CD4-positive, alpha-beta T cell (primary cell): ENCODE measurements at places on chromosomes 3 and 15.

- no peak for DNase-seq
- no peak overlapping the region for H3K27ac ChIP-seq
- no peaks in the 10 kb centered on the region for H3K4me1 ChIP-seq
- H3K27me3 ChIP-seq = no peaks in the 10 kb centered on the region
- H3K36me3 ChIP-seq = no peaks in the 10 kb centered on the region
- no peak overlapping the region for H3K4me3 ChIP-seq
Measured at GRCh38 chr3:166526881-166527280, 689.7 kb upstream of the BCHE start.

DNA sequence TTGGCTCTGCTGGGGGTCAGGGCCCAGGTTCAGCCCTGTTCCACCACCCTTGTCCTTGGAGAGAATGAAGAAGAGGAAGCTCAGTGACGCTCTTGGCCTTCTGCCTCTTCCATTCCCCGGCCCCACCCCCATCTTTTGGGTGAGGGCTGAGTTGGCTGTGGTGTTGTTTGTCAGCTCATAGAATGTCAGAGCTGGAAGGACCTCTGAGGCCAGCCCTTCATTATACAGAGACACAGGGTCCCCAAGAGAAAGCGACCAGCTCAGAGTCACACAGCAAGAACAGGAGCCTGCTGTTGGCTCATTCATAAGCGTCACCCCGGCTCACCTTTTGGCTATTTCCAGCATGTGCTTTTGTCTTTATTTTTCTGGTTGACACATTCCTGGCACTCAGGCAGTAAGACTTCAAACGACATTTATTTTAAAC is 68.2 kb downstream of the AAGAB start:
- H3K4me3 ChIP-seq = no peak overlapping the region
- H3K4me1 ChIP-seq = peaks cover 11% of the 10 kb centered on the region
- H3K27ac ChIP-seq = peak overlapping the region; percentile 10
- H3K27me3 ChIP-seq = no peaks in the 10 kb centered on the region

- H3K36me3 ChIP-seq = no peaks in the 10 kb centered on the region
- H3K4me3 ChIP-seq = no peak overlapping the region
- H3K27ac ChIP-seq = no peak overlapping the region
- no peaks in the 10 kb centered on the region for H3K27me3 ChIP-seq
- DNase-seq = no peak
- no peaks in the 10 kb centered on the region for H3K4me1 ChIP-seq
Measured at GRCh38 chr3:82508-82907, 114.1 kb upstream of the CHL1 start.

DNA sequence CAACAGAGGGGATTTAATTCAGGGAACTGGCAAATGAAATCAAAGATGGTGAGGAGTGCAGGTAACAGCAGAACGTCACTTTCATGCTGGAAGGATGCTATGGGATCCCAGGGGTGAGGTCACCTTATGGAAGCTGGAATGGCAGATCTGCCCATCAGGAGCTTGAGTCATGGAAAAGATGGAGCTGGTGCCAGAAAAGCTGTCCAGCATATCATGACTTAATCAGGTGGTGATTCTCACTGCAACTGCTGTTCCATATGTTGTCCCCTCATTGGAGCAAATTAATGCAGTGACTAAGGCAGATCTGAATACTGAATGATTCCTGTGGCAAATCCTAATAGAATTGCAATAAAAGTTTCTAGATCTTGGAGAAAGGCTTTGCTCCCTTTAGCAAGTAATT is 38.4 kb downstream of the HHLA2 start:
- H3K4me3 ChIP-seq = no peak overlapping the region
- H3K27me3 ChIP-seq = no peaks in the 10 kb centered on the region
- DNase-seq = no peak
- no peaks in the 10 kb centered on the region for H3K4me1 ChIP-seq
- no peaks in the 10 kb centered on the region for H3K36me3 ChIP-seq

GRCh38 chr15:71259866-71260265 is 144.6 kb downstream of the THSD4 start:
- H3K4me1 ChIP-seq = no peaks in the 10 kb centered on the region
- H3K36me3 ChIP-seq = no peaks in the 10 kb centered on the region
- no peak overlapping the region for H3K27ac ChIP-seq
- DNase-seq = no peak
- H3K4me3 ChIP-seq = no peak overlapping the region
- peaks cover 8% of the 10 kb centered on the region for H3K27me3 ChIP-seq

DNA sequence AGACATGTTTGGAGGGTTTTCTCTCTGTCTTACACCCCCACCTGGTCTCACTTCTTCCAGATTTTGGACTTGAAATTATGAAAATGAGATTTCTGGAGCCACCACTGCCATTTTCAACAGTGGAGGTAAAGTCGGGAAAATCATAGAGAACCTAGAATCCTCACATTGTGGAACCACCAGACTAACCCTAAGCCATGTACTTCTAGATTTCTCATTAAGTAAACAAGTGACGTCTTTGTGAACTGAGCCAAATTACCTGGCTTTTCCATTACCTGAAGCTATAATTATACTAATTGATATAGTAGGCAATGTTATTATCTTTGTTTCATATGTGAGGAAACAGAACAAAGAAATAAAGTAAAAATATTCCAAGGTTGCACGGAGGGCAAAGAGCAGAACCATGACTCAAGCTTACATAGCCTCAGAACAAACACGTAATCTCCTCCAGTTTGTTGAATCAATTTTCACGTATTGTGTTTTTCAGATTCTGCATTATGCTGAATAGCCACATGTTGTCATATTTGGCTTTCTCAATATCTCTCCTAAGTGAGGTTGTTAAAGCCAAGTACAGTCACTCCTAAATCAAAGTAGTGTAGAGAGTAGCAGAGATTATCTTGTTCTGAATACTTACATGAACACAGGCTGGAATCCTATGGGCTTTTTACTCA is 101.3 kb upstream of the CMC1 start:
- H3K4me1 ChIP-seq = no peaks in the 10 kb centered on the region
- H3K4me3 ChIP-seq = no peak overlapping the region
- no peaks in the 10 kb centered on the region for H3K27me3 ChIP-seq
- H3K36me3 ChIP-seq = no peaks in the 10 kb centered on the region
- no peak overlapping the region for H3K27ac ChIP-seq
